WERI-Rb-1 (cell line): ENCODE measurements at places on chromosomes 4 and X.

DNA sequence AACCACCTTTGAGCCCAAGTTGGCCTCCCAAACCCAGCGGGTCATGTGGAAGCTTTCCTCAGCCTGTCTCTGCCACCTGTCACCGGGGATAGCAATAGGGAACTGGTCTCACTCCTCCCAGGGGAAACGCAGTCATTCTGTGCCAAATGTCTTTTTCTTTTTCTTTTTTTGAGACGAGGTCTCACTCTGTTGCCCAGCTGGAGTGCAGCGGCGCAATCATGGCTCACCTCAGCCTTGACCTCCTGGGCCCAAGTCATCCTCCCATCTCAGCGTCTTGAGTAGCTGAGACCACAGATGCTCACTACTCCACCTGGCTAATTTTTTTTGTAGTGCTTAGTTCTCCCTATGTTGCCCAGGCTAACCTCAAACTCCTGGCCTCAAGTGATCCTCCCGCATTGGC is 40.3 kb downstream of the MED28 start:
- DNase-seq = no peak

GRCh38 chr4:3666263-3666662 is 99.9 kb upstream of the ADRA2C start:
- no peak for DNase-seq

DNA sequence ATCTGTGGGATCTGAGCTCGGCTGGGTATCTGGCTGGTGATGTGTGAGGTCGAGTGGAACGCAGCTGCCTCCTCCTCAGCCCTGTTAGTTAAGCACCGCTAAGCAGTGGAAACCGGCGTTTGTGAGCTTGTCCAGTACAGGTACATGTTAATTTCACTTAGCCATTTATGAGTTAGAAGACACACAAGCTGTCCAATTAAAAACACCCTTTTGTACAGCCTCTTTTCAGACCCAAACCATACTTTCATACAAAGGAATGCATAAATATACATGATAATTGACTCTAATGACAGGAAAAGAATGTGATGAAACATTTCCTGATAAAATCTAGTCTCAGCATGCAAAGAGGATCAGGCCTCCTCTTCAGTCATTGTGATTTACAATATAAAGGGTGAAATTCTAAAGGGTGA is 163.6 kb upstream of the FAT1 start:
- no peak for DNase-seq

DNA sequence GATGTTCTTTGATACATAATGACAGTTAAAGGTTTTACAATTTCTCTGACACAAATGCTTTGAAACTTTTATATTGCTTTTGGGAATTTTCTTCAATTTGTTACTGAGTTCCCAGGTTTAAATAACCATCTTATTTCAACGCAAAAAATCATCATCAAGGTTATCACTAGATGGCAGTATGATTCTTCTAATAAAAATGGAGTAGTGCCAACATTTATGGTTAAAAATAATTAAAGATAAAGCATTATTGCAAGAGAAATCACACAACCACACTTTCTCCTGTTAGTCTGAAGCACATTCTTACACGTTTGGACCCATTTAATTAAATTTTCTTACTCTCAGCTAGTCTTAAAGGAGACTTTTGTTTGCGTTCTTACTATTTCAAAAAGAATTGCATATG is 611.3 kb upstream of the CPXCR1 start:
- DNase-seq = no peak

GRCh38 chrX:87327267-87327666 is 190.3 kb upstream of the KLHL4 start:
- no peak for DNase-seq

- DNase-seq = no peak
These were observed 37.8 kb downstream of the CNKSR2 start for GRCh38 chrX:21412029-21412428.

GRCh38 chr4:5760936-5761480 is 50.0 kb downstream of the EVC start:
- no peak for DNase-seq

GRCh38 chr4:77911091-77911490 is 48.5 kb downstream of the MRPL1 start:
- no peak for DNase-seq
